Fibroblast of skin of back (primary cell): ENCODE measurements at places on chromosomes 4 and X.

- DNase-seq = no peak
Observed at GRCh38 chr4:118743867-118744266, 58.7 kb downstream of the METTL14 start.

GRCh38 chr4:98110929-98111328, 32.3 kb downstream of the STPG2 start:
- no peak for DNase-seq

- DNase-seq = no peak
Observed at GRCh38 chr4:138104284-138104680, 137.9 kb downstream of the SLC7A11 start.

DNA sequence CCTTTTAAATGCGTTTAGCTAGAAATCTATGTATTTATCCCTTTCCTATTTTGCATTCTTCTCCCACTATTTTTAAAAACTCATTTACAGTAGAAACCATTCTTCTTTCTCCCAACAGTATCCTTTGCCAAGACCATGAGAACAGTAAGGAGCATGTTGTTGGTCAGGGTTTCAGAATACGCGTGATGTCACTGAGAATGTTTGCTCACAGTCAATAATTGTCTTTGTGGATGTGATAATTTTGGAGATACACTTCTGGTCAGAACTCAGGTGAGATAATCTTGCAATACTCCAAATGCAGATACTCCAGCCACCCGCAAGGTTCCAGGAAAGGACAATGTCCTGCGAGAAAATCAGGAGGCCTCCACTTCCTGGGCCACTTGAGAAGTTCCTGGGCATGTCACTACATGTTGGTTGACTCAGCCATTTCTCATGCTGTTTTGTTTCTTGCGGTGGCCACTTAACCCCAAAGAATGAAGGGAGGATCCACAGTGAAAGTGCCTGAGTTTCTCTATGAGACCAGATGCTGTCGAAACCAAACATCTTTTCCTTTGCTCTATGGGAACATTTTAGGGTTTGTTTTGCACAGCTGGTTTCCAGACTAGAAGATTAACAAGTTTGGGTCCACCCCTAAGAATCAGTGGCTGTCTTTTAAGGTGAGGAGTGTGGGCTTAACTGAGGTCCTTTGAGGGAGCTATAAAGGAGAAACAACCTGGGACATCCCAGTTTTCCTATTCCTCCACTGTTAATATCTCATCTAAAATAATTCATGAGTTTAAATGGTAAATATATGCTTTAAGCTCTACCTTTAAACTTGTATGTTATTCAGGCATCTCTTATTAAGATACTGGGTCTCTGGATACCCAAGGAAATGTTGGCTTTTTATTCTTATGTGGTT, 116.0 kb downstream of the SOWAHB start:
- DNase-seq = peak; percentile 99

- no peak for DNase-seq
Observed at GRCh38 chrX:378443-378842, 8.3 kb downstream of the PPP2R3B start.

DNA sequence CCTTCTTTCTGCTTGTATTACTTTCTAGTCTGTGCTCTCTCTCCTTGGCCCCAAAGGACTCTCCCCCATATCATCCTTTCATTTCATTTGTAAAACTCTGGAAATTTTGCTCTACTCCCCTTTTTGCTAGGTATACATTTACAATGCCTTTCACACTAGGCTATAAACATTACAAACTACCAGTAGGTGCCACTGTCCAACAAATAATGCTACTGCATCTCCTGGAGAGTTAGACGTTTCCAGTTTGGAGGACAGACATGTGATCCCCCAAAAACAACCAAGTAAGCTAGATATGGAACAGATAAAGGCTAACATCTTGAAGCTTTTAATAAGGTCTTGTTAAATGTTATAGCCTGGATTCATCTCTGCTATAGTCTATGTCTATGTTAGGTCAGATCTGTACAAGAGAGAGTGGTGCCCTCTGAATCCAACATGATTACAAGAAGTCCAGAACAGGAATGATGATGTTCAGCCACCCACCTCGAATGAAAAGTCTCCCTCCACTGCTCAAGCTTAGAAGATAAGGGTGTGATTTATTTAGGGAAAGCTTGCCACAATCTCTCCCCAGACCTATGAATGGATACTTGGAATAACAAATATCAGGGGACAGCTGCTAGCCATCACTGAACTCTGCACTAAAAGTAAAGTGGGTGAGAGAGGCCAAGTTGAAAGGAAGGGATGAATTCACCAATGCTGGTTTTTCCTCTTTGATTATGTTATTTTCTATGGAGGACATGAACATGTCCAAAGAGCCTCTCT, 14.3 kb downstream of the CBR4 start:
- DNase-seq = peak; percentile 29

DNA sequence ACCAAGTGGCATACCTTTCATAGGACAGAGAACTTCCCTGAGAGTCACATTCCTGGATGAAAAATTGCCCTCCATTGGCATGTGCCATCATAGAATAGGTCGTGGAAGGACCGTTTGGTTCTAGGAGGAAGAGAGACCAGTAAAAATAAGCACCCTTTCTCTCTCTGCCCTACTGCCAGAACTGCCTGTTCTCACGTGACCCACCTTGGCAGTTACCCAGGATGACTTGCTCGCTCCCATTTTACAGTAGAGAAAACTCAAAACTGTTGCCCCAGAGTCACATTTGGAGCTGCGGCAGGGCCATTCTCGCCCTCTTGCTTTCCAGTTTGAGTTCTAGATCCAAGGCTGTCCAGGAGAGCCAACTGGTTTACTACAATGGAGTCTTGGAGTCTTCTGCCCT, 1.1 kb upstream of the NLGN3 start:
- DNase-seq = no peak

DNA sequence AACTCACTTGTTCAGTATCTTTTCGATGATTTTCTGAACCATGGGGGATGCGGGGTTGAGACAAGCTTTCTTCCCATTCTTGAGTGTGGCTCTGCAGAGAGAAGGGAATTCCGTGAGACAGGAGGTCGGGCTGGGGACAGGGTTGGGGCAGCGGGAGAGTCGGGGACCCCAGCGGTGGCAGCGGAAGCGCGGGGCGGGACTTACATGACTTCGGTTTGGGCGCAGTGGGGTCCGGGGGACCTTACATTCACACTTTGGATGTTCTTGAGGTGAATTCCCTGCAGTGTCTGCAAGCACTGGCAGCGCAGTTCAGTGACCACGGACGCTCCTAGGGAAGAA, 434 bp downstream of the CXCL3 start:
- DNase-seq = no peak

DNA sequence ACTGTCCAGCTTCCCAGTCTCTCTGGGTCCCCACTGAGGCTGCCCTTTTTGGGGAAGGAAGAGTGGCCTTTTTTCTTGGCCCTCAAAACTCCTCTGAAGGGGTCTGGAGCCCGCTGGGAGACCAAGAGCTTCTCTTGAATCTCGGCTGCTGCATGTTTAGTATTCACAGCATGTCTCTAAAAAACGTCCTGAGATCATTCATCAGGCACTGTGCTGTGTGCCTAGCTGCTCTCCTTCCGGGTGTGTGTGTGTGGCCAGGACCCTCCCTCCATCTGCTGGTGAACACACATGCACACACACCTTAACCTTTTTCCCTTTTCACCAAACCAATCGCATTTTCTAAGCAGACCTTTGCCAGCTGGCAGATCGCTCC, 841 bp upstream of the FRMPD3 start:
- DNase-seq = no peak

GRCh38 chrX:66632473-66632872, 6.4 kb downstream of the EDA2R start:
- DNase-seq = peak; percentile 72

DNA sequence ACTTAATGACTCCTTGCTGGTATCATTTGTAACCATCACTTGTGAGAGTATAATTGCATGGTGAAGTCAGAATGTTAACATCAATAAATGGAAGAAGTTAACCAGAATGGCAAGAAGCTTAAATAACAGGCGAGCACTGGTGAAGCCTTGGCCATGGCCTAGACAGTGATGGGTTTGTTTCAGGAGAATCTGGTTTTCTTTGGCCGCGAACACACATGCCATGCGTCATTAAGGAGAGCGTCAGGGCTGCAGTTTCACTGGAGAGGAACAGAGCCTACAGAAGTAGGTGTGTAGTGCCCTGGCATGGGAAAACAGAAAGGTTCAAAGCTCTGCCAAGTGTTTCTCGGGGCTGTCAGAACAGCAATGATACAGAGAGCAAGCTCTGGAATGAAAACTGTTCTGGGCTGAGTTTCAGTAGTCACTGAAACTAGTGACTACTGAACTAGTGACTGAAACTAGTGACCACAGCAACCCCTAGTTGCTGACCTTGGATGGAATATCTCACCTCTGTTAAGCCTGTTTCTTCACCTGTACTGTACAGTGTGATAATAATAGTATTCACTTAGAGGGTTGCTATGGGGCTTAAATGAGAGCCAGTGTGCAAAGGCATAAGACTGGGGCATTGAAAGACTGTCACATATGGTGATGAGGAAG, 93.8 kb downstream of the C4orf51 start:
- DNase-seq = no peak

GRCh38 chrX:136275553-136275952, 24.4 kb upstream of the MAP7D3 start:
- no peak for DNase-seq
